ENCODE measurements at places on chromosomes 12 and 14. TPM values are rescaled to one million over a fixed set of nuclear protein-coding genes. Genes with fewer than 3 reads are reported as not detected.
A peak's percentile ranks its signal among the peaks of the same experiment; 100 is the strongest.

DNA sequence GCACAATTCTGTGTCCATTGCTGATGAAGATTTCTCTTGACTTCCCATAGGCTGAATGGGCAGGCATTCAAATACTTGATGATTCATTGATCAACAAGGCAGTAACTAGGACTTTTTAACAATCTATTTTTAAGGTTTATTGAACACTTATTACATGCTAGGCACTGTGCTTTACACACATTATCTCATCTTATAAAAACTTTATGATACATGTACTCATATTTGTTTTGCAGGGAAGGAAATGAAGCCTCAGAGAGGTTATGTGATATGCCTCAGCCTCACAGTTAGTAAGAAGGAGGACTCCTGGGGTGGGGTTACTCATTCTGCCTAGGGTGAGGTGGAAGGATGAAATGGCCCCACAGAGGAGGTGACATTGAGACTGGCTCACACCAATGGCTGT, 12.9 kb upstream of the EMP1 start:
- DNase-seq: no peak

DNA sequence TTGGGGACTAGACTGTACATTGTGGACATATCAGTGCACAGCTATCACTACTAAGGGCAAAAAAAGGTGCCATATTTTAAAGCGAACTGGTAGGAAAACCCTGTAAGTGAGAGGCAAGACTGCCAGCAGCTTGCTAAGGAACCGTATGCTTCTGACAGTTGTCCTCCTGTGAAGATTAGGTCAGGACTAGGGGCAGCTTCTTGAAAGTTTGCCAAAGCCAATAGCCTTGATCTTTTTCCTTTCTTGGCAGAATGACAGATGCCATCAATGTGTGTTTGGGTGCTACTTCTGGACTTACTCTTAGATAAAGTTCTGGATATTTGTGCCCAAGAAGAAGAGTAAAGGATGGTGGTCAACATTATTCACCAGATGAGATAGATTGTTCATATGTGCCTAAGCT, 7.4 kb downstream of the DAAM1 start:
- no peak for DNase-seq

- no peak for DNase-seq
These were observed 30.9 kb upstream of the WDR89 start for GRCh38 chr14:63672417-63673180.

DNA sequence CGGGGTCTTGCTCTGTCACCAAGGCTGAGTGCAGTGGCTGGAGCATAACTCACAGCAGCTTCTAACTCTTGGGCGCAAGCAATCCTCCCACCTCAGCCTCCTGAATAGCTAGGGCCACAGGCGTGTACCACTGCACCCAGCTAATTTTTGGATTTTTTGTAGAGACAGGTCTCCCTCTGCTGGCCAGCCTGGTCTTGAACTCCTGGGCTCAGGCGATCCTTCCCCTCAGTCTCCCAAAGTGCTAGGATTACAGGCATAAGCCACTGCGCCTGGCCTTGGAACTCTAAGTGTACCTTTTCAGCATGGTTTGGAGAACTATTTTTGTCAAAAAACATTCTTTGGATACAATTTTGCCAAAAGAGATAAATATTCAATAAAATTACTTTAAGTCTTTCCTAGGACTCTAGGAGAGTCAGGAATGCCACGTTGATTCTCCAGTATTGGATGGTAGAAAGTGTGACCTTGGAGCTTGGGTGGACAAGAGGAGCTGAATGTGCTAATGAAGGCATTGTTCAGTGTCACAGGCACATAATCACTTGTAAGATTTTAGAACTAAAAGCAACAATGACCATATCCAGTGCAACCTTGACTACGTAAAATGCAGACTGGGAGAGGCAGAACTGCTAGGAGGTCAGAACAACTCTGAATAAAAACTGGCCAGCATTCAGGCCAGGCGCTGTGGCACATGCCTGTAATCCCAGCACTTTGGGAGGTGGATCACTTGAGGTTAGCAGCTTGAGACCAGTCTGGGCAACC, 2.8 kb downstream of the SRSF9 start:
- peak; percentile 16 for DNase-seq

- DNase-seq: no peak
These were observed 128.6 kb upstream of the MYL2 start for GRCh38 chr12:111048991-111049390.

DNA sequence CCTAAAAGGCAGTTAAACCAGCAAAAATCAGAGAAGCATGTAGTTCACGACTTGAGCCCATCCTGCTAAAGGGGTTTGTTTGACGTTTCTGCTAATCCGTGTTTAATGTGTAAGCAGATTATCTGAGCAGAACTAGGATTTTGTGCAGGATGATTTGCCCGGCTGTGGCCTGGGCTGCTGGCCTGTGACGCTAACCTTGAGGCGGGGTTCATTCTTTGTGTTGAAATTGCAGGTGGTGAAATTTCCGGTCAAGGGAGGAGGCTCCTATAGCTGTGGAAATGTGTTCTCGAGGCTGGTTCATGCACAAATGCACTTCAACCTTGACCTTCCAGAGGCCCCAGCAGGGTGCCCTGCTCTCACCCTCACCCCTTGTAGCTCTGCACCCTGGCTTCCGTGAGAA, 63.7 kb downstream of the SLC24A4 start:
- no peak for DNase-seq

DNA sequence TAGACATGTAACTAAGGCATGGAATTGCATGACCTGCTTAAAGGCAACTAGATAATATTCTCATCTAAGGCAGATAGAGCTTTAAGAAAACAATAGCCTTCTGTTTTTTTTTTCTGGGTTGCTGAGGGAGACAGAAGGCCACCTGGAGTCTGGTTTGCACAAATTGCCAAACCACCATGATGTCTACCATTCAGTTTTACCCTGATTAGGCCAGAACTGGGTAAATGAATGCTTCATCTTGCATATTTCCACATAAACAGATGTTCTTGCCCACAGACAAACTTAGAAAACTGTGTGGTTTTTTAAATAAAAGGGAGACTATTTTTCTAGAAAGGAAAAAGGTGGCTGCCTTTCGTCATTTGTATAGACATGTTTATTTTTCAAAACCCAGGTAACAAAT, 278.7 kb upstream of the PRICKLE1 start:
- no peak for DNase-seq

- no peak for DNase-seq
These were observed 111.9 kb upstream of the CPM start for GRCh38 chr12:69044887-69045286.

- peak; percentile 92 for DNase-seq
These were observed at the start of gene AJUBA for GRCh38 chr14:22982477-22983245. Gene AJUBA (minus strand): TSS chr14:22982551. CDS start chr14:22982266, 285 bp downstream.

GRCh38 chr12:56801661-56802622, 38.8 kb downstream of the HSD17B6 start:
- no peak for DNase-seq

- no peak for DNase-seq
These were observed 127.9 kb downstream of the MYRFL start for GRCh38 chr12:69952890-69953289.

GRCh38 chr14:36241183-36241582, 64.7 kb upstream of the PTCSC3 start:
- no peak for DNase-seq

DNA sequence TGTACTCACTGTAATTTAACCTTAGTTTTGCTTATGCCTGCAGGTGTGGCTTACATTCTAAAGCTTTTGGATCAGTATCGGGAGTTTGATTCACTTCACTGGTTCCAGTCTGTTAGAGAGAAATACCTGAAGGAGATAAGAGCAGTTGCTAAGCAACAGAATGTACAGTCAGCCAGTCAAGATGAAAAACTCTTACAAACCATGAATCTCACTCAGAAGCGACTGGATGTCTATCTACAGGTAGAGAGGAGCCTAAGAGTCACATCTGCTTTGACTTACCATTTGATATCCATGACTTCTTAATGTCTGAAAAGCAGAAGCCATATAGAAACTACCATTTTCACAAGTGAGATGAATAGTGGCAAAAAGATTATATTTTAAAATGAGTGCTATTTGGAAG, 56.5 kb downstream of the WASHC4 start:
- DNase-seq: no peak

GRCh38 chr12:32000373-32001005, 41.3 kb downstream of the RESF1 start:
- no peak for DNase-seq

DNA sequence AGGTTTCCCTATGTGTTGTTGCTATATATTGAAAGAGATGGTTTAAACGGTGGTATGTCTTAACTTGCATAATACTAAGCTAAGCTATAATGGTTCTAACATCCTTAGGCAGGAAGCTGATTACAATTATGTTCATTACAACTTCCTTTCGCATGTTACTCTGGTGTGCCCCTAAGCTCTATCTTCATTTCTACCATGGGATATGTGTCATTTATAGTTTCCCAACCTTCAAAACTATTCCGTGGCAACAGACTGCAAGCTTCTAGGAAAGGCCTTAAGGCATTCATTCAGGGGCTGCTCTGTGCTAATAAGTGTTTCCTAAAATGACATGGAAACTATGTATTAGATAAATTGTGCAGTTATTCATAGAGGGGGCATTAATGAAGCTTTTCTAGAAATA, 294.6 kb downstream of the GXYLT1 start:
- DNase-seq: no peak

- DNase-seq: peak; percentile 16
These were observed 723.4 kb upstream of the MDGA2 start for GRCh38 chr14:48398675-48399282.

DNA sequence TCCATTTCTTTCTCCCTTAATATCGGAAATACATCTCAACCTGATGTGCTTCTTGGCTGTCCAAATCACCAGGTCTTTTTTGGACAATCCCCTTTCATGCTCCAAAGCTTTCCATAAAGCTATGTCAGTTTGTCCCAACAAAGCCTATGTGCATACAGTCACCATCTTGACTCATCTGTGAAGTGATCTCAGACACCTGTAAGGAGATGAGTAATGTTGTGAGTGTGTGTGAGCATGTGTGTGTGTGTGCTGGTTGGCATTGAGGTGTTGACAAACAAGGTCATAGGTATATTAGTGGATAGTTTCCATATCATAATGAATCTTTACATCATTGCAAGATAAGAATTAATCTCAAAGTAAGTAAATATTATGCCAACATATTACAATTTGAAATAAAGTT, 1243.3 kb upstream of the SEL1L start:
- no peak for DNase-seq

DNA sequence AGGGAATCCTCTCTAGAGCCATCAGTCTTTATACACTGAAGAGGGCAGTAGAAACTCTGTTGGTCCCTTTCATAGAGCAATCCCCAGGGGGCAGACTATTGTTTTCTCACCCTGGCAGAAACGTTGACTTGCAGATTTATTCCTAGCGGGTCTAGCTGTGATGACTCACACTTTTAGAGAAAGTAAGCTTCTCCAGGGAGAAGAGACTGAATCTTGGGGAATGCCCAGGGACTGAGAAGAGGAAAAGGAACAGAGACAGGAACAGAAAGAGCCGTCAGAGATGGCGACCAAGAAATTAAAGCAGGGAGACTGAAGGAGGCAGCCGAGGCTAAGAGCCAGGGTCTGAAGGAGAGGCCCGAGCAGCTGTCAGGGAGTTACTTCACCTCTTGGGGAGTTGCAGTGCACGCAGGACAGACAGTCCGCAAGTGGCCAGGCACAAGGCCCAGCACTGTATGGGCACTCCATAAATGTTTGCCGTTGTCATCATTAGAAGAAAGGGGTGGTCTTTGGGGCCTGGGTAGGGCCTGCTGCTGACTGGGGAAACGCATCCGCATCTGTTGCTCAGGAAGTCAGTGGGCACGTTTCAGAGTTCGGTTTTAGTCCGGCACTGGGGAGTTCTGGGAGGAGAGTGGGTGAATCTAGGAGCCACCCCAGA, 13.0 kb downstream of the PLEKHG6 start:
- DNase-seq: peak; percentile 63

DNA sequence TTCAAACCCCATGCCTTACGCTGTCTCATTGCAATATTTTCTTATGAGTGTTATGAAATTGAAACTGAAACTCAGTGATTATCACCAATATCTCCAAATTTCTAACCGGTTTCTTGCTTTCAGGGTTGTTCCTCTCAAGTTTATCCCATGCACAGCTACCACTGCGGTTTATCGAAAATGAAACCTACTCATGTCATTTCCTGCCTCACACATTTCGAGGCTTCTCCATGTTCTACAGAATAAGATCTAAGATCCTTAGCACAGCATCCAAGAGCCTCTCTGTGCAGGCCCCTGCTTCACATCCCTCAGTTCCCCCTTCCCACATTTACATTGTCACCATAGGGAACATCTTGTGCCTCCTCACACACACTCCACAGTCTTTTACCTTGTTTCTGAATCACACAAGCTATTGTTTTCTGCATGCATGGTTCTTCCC, 45.5 kb upstream of the FAR2 start:
- DNase-seq: no peak

The CCDC197 gene
- not detected for polyA plus RNA-seq

The PGF gene
- polyA plus RNA-seq: 4.4 TPM

The PPP4R4 gene
- 2.5 TPM for polyA plus RNA-seq

The KCNK10 gene
- polyA plus RNA-seq: not detected

The PPM1A gene
- 11.6 TPM for polyA plus RNA-seq

The AVPR1A gene
- not detected for polyA plus RNA-seq

The PPM1H gene
- polyA plus RNA-seq: 0.13 TPM
